Omental fat pad (tissue), 4 donors: ENCODE measurements at places on chromosomes 11 and 22. TPM values are rescaled to one million over a fixed set of nuclear protein-coding genes. Genes with fewer than 3 reads are reported as not detected.

GRCh38 chr22:36608987-36609386, 80.0 kb upstream of the EIF3D start:
- DNase-seq: no peak

DNA sequence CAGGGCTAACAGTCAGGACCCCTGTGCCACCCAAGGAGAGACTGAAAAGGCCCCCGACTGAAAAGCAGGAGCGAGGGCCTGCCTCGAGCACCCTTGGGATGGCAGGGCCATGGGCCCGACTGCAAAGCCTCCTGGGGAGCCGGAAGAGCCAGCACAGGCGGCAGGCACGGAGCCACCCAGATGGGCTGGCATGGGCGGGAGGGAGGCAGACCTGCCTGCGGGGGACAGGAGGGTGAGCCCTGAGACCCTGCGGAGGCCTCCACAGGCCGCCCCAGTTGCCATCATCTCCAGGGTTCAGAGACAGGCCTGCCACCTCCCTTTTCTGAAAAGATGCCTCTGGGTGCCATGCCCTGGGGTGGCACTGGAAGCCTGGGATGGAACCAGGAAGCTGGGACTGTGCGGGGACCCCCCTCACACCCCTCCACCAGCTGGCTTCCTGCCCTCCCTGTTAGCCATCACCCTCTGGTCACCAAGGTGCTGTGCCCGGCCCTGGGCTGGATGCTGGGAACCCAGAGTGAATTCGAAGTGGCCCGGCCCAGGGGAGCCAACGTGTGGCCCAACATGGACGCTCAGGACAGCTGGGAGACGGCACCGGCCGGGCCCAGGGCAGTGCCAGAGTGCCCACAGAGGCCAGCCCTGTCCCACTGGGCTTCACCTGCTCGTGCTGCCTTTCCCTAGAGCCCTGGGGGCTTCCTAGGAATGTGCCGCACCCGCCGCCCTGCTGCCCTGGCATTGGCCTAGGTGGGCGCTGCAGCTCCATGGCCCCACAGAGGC, 13.8 kb downstream of the TSPAN32 start:
- DNase-seq: peak; percentile 19

The NXPE2 gene
- not detected for total RNA-seq

The LMNTD2 gene
- total RNA-seq: 5.5 TPM

The LRRC56 gene
- not detected for total RNA-seq
